ENCODE measurements at places on chromosomes 5 and 9.

GRCh38 chr5:59813761-59814536 lies 79.6 kb downstream of the PDE4D start:
- no peak for DNase-seq

DNA sequence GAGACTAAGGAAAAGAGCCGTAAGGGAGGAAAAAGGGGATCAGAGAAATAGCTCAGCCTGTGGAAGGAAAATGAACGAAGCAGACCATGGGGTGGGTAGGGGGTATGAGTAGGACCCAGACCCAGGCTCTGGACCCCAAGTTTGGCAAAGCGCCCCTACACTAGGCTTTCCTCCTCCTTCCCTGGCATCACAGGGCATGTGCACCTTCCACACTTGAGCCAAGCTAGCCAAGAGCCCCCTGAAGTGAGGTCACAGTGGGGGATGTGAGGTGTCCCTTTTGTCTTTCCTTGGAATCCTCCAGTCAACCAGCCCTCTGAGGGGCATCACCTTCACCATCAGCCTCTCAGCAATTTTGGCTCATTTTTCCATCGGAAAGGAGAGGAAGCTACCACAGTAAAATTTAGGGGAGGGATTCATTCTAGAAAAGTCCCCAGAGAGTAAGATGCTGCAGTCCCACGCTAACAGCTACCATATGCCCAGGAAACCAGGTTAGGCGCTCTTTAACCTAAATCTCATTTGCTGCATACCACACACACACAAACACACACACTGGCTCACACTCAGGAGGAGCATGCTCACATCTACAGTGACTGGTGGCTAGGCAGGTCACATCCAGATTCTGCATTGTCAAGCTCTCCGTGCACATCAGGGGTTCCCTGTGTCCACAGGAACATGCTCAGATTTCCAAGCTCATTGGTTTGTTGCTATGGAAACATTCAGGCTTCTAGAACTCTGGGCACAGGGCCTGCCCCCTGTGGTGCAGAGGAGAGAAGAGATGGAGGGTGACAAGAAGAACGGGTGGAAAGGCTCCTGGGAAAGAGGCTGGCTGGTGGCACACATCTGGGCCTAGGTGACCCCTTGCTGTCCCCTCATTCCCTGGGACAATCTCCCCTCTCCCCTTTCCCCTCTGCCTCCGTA lies 9.9 kb downstream of the REEP2 start:
- DNase-seq, result no peak

DNA sequence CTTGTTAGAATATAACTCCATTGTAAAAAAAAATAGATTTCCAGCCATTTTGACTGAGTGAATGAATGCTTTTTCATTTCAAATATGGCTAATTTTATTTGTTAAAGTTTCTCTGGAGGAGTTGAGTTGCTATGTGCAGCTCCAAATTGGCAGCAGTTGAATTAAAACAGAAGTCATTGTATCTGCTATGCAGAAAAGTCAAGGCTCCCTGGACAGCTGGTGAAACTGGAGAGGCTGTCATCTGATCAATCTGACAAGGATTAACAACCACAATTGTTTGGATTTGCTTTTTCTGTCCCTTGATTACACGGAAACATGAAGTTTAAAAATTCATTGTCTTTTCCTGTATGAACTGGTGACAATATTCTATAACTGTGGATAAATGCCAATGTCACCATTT lies 713.9 kb downstream of the EFNA5 start:
- DNase-seq, result no peak

- DNase-seq, result no peak
These were observed 29.8 kb downstream of the JAKMIP2 start for GRCh38 chr5:147752666-147753290.

DNA sequence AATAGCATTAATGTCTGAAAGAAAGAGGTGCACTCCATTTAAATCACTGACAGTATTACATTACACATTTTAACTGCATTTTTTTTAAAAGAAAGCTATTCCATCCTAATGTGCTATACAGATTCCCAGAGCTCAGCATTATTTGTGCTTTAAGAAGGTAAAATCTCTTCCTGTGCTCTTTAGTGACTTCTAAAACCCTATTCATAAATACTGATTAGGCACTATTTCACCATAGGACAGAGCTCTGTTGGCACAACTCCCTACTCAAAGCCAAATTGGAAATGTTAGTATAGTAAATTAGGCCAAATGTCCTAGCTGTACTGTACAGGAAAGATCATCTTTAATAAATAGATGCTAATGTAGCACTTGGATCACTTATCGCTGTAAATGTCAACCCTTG lies 262.5 kb downstream of the TUSC1 start:
- DNase-seq, result no peak

- DNase-seq, result no peak
These were observed 11.1 kb upstream of the ESM1 start for GRCh38 chr5:54996466-54996865.

DNA sequence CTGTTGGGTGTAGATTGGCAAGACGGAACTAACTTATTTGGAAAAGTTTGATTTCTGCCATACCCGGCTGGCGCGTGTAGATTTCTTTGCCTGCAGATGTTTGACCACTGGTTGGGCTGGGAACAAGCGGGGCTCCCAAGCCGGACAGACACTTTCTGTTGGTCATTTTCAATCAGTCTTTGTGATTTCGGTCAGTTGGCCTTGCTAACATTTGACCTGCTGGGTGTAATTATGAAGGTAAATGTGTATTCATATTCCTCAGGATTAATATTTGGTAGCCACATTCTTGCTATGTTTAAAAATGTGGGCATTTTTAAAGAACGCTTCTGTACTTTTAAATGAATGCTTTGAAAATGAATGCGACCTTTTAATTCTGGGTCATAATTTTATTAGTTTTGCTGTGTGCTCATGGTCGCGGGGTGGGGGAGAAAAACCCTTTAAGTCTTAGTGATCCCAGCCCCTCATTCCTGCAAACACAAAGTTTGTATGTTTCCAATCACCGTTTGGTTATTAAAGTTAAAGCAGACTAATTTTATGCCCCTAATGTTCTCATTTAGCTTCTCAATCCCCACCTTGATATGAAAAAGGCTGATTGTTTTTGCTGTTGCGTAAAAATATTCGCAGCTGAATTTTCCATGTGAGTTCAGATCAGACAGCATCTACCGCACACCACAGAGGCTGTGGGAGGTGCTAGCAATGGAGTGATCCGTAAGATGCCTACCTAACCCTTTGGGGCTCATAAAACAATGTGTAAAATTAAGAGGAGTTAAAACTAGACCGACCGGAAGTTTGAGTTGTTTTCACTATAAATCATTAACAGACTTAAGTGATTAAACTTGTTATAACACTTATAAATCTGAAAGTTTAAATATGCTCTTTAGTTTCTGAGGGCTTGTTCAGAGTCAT lies 1.5 kb downstream of the RASGRF2 start:
- DNase-seq, result no peak

DNA sequence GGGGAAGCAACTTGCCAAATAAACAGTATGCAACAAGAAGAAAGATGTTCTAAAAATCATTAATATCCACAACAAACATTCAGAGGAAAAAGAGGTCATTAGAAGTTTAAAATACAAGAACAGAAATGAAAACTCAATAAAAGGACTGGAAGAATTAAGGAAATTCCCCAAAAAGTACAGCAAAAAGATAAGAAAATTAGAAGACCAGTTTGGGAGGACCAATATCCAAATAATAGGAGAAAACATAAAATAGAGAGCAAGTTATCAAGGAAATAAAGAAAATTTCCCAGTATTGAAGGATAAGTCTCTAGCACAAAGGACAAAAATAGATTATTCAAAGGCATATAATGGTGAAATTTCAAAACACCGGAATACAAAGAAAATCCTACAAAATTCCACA lies 21.9 kb downstream of the DIAPH1 start:
- no peak for DNase-seq

GRCh38 chr5:167763772-167764171 lies 527.7 kb upstream of the WWC1 start:
- DNase-seq, result no peak

DNA sequence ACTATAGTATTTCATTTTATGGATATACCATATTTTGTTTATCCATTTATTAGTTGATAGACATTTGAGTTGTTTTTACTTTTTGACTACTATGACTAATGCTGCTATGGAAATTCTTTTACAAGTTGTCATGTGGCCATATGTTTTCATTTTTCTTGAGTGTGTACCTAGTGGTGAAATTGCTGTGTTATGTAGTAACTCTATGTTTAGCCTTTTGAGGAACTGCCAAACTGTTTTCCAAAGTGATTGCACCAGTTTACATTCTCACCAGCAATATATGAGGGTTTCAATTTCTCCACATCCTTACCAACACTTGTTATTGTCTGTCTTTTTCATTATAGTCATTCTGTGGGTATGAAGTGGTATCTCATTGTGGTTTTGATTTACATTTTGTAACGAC lies 75.4 kb downstream of the GRIA1 start:
- no peak for DNase-seq

GRCh38 chr5:113520899-113521298 lies 7.4 kb downstream of the YTHDC2 start:
- no peak for DNase-seq

DNA sequence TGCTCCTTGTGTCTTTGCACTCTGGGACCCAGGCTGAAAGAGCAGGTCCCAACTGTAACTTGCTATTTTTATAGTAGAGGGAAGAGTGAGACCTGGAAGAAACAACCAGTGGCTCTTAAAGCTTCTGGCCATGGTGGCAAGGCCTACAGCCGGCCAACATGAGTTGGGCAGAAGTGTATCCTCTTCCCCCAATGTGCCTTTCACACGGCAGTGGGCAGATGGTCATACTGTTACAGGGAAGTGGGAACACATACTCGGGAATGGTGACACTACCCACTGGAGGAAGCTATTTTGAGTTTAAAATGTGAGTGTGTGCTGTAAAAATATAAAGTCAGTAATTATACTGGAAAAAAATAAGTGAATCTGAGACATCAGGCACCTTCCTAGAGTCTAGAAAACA lies 116.0 kb downstream of the MVB12B start:
- DNase-seq, result no peak

DNA sequence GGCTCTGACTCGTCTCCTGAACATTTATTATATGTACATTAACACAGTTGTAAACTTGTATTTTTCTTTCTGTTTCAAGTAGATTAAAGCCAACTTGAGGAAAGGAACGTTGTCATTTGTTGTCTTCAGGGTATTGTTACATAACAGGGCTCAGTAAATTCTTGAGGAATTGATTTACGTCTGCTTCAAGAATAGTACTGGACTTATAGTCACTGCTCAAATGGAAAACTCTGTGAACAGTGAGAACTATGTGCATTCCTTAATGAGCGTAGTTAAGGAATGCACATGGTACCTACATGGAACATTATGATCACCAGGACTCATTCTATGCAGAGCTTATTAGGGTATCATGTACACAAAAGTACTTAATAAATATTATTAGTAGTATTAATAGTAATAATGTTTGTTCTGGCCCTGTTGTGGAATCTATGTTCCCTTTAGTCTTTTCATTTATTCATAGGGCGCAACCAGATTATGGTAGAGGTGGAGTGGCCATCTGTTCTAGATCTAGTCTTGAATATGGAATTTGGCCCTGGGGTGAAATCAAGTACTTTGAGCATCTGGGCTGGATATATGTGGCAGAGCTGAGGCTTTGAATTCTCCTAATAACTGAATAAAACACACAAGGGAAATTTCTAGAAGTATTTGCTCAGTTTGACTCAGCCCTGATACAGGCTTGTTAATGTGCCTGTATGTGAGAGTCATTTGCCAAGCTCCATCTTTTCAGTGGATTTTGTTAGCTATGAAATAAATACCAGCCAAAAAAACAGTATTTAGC lies 108.6 kb upstream of the SH3GL2 start:
- no peak for DNase-seq

DNA sequence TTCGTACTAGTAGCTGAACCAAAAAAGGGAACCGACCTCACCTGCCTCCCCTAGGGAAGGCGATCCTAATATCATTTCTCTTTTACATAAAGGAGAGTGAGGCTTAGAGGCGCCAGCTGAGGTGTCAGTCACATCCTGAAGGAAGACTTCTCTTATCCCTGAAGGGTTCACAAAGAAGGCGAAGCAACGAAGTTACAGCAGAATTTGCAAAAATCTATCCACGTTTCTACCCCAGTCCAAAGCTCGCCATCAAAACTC lies 598 bp upstream of the KIAA1191 start:
- DNase-seq, result no peak

- DNase-seq, result no peak
These were observed 106.5 kb upstream of the LARP1 start for GRCh38 chr5:154648706-154649105.

DNA sequence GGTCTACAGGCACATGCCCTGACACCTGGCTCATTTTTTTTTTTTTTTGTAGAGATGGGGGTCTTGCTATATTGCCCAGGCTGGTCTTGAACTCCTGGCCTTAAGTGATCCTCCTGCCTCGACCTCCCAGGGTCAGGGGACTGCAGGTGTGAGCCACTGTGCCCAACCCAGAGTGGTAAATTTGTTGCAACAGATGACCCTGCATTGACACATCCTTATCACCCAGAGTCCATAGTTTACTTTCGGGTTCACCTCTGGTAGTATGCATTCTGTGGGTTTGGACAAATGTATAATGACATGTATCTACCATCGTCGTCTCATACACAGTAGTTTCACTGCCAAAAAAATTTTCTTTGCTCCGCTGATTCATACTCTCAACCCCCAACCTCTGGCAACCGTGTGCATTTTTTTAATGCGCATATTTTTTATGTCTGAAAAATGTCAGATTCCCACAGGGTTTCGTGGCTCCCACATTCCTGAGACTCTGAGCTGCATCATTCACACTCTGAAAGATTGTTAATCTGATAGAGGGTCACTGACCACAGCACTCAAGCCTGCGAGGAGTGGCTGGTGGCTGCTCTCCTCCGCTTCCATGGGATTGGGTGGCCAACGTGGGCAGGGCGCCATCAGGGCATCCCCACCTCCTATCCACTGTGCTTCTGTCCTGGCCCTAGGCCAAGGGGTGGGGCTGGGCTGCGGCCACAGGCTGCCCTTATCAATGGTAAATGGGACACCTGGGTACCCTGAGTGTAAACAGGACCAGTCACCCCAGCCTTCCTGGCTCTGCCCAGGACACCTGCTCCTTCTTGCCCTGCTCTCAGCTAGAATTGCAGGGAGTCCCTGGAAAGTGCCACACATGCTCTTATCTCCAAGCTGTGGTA lies 9.6 kb downstream of the NDST1 start:
- no peak for DNase-seq

- DNase-seq, result no peak
These were observed 49.4 kb downstream of the ROPN1L start for GRCh38 chr5:10490927-10491672.

GRCh38 chr5:140182803-140183367 lies 7.9 kb downstream of the CYSTM1 start:
- no peak for DNase-seq

GRCh38 chr9:5593904-5594303 lies 35.0 kb upstream of the RIC1 start:
- DNase-seq, result no peak

- DNase-seq, result peak; percentile 57
These were observed 40.5 kb downstream of the NCS1 start for GRCh38 chr9:130212543-130213297.
